Inflammatory macrophage (primary cell): ENCODE measurements at places on chromosomes 12 and 14.

DNA sequence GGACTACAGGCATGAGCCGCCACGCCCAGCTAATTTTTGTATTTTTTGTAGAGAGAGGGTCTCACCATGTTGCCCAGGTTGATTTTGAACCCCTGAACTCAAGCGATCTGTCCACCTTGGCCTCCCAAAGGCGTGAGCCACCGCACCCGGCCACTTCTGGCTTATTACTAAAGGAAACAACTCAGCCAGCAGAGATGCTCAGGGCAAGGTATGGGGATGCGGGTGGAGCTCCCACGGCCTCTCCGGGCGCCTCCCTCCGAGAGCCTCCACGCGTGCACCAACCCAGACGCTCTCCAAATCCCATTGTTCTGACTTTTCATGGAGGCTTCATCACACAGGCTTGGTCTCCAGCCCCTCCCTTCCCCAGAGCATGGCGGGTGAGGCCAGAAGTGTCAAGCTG is 6.1 kb upstream of the GPR132 start:
- DNase-seq, result no peak

DNA sequence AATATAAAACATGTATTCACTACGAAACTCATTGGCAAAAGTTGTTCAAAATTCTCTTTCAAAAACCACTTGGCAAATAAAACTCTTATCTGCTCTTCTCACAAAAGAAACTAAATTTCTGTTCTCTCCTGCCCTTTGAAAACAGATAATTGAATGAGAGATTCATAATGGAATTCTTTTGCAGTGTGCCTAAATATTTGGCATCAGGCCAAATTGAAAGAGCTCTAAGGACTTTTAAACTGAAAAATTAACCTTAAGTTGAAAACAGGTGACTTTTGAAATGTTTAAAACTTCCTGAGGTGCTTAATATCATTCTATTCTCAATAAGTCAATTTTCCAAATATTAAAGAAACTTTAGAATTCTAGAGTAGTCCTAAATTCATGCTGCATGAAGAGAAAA is 136.4 kb downstream of the FSCB start:
- DNase-seq, result no peak

DNA sequence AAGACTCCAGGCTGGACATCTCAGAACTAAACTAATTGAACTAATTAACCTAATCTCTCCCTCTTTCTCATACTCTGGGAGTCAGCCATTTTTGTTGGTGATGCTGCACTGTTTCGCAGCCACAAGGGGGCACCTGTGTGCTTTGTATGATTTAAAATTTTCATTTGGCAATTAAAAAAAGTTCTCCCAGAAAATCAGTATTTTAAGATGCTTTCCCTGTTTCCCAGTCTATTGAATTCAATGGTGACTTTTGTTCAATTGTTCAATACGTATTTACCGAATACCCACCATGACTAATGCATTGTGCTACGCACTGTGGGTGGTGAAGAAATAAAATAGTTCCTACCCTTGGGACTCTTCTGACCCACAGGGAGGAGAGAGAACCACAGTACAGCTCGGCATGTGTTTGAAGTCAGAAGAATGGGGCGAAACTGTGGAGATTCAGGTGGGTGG is 63.7 kb downstream of the ZNF664 start:
- DNase-seq, result peak; percentile 54

DNA sequence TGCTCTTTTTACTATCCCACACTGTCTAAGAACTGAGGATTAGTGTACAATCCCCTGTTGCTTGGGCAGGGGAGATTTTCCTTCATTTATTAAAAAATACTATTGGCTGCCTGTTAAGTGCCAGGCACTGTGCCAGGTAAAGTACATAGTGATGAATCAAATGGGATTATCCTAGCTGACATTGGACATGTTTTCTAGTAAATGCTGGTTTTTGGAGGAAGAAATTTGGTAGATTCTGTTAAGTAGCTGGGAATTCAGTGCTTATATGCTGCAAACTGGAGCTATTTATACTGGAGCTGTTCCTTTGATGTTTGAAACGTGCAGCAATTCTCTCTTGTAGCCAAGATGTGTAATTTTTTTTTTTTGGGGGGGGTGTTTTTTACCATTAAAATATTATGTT is 299.6 kb downstream of the EMP1 start:
- DNase-seq, result no peak

- peak; percentile 15 for DNase-seq
These were observed 64.3 kb downstream of the APOBEC1 start for GRCh38 chr12:7601406-7601805.

- DNase-seq, result peak; percentile 74
These were observed 50.5 kb downstream of the CFAP251 start for GRCh38 chr12:121968876-121969275.

DNA sequence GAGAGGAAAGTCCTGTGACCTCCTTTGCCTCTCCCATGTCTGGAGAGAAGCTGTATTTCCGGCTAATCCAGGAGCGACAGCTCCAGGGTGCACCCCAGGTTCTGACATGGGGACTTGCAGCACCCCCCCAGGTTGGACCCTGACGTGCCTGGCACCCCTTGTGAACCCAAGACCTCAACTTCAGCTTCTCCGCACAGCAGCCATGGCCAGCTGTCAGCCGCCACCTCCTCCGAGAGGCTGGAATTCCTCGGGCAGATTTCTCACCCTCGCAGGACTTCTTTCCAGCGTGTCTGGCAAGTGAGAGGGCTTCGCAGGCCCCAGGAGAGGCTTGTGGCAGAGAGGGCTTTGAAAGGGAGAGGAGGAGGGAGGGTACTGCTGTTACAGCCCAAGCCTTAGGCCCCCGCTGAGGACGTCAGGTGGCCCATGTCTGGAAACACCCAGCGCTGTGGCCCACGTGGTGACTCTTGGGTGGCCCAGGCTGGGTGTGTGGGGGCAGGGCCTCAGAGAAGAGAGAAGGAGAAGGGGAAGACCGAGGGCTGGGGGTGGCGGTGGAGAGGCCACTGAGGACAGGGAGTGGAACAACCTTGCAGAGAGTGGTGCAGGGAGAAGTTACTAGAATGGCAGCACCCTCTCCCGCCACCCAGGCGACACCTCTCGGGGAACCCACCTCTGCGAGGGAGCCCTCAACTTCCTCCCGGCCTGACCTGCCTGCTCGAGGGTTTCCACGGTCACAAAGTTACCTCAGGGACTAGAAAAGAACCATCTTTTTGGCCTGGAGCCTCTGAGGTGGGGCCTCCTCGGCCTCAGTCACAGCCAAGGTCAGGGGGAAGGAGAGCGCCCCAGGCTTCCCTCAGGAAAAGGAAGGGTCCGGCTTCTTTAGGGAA is 11.7 kb upstream of the RPS6KL1 start:
- peak; percentile 11 for DNase-seq

DNA sequence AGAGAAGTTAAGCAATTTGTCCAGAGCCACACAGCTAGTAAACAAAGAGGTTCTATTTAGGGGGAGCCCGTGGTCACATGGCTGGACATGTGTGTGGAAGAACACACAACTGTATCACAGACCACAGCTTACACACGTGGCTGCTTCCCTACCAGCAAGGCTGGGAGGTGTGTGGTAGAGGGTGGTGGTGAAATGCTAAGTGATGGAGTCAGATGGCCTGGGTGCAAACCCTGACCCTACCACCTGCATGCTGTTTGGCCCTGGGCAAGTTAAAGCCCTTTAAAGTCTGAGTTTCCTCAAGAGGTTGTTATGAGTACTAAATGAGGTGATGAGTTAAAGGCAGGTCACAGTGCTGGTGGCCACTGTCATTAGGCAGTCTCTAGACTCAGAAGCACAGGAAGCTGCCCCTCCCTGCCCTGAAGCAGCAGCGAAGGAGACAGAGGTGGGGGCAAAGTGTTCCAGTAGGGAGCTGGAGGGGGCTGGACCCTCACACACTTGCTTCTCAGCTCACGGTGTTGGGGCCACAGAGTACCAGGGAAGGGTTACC is 64.2 kb downstream of the ERH start:
- no peak for DNase-seq

DNA sequence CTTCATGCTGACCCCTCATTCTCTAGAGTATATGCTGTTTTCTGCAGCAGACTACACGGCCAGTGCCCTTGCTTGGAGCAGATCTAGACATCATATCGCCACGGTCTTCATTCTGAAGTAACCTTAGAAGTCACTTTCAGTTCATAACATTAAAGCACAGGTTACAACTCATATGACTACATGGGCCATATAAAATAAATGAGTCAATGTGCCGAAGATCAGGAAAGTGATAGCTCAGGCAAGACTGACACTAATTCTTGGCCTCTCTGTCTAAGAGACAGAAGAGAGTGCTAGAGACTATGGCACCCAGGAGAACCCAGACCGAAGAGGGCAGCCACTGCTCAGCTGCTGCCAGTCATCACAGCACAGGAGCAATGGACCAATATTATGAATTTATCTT is 609.7 kb downstream of the DIO2 start:
- no peak for DNase-seq
